ENCODE measurements at places on chromosomes 16 and 17.

DNA sequence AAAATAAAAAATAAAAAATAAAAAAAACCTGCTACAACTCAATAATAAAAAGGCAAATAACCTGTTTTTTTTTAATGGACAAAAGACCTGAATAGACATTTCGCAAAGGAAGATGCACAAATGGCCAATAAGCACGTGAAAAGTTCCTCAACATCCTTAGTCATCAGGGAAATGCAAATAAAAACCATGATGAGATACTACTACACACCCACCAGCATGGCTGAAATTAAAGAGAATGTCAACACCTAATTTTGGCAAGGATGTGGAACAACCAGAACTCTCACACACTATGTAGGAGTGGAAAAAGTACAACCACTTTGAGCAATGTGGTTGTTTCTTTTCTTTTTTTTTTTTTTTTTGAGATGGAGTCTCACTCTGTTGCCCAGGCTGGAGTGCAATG is 24.6 kb downstream of the COG7 start:
- no peak for DNase-seq

GRCh38 chr17:33667052-33667509 is 374.0 kb upstream of the ASIC2 start:
- DNase-seq = peak; percentile 3

- DNase-seq = no peak
Measured at GRCh38 chr16:63922560-63922959, 1199.3 kb downstream of the CDH11 start.

GRCh38 chr16:76816475-76816874 is 374.5 kb upstream of the MON1B start:
- no peak for DNase-seq

DNA sequence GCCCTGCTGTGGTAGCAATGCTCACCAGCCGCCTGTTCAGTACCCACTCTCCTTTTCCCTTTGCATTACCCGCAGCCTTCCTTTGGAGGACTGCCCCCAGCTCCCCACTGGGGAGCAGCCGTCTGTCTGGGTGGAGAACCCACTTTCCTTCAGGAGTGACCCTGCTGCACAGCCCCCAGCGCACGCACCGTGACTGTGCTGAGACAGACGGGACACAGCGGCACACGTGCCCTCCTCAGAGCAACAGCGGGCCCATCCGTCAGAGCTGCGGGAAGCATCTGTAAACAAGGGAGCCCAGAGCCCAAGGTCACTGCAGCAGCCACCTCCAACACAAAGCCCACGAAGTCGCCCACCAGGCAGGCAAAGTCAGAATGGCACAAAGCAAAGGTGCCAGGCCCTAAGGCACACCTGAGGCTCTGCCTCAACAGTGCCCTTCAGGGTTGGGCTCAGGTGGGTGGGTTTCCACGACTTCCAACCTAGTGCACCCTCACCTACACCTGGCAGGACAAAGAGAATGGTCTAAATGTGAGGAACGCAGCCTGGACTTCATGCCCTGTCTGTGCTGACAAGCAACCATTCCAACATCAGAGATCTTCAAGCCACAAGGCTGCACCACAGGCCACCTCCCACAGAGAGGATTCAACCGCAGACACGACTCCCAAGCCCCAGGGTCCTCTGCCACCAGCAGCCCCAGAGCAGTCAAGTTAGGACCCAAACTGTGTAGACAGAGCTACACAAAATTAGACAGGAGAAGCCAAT is 9.9 kb downstream of the AXIN1 start:
- DNase-seq = no peak

DNA sequence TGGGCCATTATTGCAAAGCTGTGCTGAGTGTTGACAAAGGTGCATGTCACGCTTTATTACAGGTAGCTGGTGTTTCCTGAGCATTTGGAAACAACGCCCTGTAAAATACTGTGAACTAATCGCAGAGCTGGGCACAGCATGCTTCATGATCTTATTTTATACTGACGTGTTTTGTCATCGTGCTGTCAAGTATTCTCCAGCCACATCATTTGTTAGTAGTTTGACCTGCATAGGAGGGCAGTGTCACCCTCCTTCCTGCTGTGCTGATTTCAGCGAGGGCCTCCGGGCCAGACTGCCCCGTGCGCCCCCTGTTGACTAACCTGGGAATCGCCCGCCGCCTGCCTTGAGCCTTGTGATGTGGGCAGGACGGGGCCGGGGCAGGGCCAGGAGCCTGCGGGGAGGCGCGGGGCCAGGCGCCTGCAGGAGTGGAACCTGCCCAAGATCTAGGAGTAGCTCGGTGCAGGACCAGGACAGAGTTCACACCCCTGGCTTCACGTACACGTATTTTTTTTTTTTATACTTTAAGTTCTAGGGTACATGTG is 820.7 kb downstream of the KCNJ18 start:
- DNase-seq = no peak

- no peak for DNase-seq
Measured at GRCh38 chr17:15039366-15039765, 225.8 kb downstream of the PMP22 start.

- no peak for DNase-seq
Measured at GRCh38 chr17:2947996-2948550, 115.3 kb downstream of the OR1D5 start.

DNA sequence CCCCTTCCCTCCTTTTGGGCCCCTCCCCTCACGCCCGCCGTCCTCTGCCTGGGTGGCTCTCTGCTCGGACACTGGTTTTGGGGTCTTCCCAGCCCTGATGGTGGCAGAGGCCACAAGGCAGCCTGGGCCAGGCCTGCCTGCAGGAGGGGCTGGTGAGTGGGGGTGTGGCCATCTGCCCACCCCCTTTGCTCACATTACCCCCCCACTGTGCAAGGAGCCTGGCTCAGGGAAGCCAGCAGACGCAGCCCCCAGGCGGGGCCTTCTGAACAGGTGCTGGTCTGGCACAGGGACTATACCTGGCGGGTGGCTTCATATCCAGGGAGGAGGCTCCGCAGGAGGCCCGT is 10.7 kb upstream of the ZFPM1 start:
- DNase-seq = no peak

DNA sequence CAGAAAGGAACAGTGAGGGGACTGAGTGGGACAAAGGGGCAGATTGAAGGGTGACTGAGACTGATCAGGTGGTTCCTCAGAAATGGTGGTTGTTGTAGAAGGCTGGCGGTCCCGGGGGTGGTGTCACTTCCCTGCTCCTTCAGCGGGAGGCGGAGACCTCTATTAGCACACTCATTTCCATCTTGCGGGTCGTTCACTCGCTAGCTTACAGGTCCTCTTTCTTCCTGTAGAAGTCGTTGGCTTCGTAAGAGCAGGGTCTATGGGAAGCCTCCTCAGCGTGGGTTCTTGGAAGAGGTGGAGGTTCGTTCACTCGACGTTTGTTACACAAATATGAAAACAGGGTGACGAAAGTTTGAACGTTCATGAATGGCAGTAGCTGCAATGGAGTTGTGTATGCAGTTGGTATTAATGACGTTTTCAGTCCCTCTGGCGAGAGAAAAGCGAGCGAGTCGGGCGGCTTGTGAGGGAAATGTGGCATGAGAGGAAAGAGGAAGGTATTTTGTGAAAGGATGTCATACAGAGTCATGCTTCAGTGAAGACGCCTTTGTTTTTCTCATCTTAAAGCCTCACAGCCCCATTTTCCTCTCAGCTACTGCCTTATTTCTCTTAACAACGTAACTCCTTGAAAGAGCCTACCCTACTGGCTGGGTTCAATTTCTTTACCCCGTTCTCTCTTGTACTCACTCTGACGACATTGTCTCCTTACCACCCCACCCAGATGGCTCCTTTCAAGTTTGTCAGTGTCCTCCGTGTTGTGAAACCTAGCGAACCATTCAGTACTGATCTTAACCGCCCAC is 667 bp downstream of the EFCAB13 start:
- DNase-seq = peak; percentile 85

DNA sequence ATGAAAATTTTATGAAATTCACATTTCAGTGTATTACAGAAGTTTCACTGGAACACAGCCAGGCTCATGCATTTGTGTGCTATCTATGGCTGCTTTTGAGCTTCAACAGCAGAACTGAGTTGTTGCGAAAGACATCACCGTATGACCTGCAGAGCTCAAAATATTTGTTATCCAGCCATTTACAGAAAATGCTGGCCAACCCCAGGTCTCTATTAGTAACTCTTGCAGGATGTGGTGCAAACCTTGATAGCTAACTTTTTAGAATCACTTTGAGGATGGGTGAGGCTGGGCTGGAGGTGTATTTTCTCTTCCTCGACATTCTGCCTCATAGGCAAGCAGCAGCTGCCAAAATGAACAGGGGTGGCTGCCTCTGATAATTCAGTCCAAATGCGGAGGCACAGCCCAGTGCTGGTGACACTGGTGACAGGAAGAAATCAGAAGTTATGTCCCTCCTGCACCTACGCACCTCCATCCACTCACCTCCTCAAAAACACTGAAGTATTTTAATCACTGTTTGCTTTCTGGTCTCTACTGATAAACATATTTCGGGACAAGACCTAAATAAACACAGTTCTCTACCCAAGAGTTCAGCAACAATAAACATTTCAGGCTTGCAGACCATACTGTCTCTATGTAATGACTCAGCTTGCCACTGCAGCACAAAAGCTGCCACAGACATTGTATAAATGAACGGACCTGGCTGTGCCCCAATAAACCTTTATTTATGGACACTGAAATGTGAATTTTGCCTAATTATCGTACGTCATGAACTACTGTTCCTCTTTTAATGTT is 28.5 kb downstream of the ARHGAP17 start:
- peak; percentile 61 for DNase-seq
